ENCODE measurements at places on chromosomes 12 and 14.

GRCh38 chr14:49114161-49114893 lies 471.9 kb downstream of the RPS29 start:
- no peak for DNase-seq

DNA sequence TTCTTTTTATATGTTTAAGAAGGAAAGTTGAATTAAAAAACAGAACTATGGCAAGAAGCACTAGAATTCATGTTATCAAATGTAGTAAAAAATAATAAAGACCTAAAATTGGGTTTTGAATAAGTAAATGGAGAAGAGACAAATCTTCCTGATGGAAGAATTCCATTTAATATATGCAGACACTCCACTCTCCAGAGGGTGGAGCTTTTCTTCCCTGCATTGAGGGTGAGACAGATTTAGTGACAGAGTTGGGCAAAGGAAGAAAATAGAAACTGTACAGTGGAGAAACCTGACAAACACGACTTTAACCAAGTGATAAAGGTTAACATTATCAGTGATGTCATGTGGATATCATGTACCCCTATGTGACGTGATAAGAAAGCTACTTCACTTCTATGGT lies 217.6 kb downstream of the PRKD1 start:
- no peak for DNase-seq

- no peak for DNase-seq
These were observed 14.0 kb upstream of the TESC start for GRCh38 chr12:117113231-117113630.

GRCh38 chr12:92064422-92064821 lies 81.2 kb downstream of the BTG1 start:
- no peak for DNase-seq

- DNase-seq = no peak
These were observed 32.0 kb upstream of the SEL1L start for GRCh38 chr14:81565441-81566290.

GRCh38 chr12:53197011-53197640 lies 9.9 kb downstream of the ITGB7 start:
- no peak for DNase-seq

GRCh38 chr14:43155258-43155657 lies 1351.8 kb downstream of the FSCB start:
- no peak for DNase-seq
